ENCODE measurements at places on chromosomes 1 and 21.

DNA sequence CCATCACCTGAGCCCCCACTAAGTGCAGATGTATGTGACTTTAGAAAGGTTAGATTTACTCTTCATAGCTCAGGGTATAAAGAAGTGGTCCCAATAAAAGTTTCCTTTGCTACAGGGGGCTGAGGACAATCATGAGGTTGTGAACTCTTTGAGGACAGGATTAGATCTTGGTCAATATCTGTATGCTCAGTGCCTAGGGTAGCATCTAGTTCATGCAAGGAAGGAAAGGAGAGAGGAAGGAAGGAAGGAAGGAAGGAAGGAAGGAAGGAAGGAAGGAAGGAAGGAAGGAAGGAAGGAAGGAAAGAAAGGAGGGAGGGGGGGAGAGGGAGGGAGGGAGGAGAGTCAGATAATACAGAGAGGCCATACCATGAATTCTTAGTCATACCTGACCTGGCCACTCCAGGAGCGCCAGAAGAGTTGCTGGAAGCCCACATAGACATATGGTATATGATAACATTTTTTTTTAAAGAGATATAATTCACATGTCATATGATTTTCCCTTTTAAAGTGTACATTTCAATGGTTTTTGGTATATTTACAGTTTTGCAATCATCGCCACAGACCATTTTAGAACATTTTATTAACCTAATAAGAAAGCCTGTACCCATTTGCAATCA, 9.7 kb upstream of the CSRP1 start:
- DNase-seq: no peak

DNA sequence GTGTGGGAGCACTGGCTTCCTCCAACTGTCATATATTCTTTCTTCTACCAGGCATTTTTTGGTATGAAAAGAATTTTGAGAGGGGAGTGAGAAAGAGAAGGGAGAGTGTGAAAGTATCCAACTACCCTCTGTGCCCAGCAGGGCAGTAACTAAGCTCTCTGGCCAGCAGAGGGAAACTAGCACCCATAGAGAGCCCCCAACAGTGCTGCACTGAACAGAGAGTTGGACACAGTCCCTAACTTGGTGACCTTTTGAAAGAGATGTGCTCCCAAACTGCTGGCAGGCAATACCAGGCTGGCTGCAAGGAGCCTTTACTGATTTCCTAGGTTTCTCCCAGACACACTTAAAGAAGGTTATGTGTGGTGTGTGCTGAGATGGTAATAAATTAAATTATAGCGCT, 118.8 kb upstream of the PBX1 start:
- no peak for DNase-seq

DNA sequence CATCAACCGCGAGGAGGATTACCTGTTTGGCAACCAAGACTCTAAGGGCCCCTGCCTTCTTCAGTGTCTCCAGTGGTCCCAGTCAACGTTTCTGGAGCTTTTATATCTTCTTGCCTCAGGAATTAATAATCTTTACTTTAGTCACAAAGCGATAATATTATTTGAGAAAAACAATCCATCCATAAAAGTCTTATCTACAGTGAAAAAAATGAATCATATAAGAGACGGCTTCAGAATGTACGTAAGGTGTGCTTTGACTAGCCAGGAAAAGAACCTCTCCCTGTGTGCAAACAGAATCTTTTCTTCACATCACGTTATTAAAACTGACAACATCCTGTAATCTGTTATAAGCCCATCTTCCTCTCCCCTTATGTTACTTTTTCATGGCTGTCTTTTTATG, at the start of gene REG4:
Gene REG4, minus strand, starts transcription at position 74 of the 400 bp plus-strand sequence. CDS start 2,691 bp downstream, outside the sequence.
- no peak for DNase-seq

- no peak for DNase-seq
These were observed 41.3 kb downstream of the AKNAD1 start for GRCh38 chr1:108815566-108815965.

GRCh38 chr1:99777752-99778151, 11.3 kb upstream of the FRRS1 start:
- no peak for DNase-seq

DNA sequence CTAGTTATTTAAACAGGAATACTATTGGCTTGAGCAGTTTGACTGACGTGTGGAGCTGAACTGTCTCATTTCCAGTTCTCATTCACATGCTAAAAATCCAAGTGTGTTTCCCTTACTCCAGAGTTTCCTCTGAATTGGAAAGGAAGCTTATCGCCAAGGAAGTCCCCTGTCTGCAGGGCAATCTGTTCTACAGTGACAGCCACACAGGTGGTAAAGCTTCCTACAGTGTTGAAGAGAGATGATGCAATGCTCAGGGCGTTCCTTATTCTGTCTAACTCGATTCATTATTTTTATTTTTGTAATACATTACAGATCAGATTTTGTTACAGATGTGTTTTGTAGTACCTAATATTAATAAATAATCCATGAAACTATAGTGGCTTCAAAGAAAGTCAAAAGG, 41.3 kb downstream of the ADAMTS5 start:
- no peak for DNase-seq

- no peak for DNase-seq
These were observed 47.9 kb upstream of the EDN2 start for GRCh38 chr1:41532206-41532975.
